ENCODE measurements at places on chromosomes 2 and 18.

DNA sequence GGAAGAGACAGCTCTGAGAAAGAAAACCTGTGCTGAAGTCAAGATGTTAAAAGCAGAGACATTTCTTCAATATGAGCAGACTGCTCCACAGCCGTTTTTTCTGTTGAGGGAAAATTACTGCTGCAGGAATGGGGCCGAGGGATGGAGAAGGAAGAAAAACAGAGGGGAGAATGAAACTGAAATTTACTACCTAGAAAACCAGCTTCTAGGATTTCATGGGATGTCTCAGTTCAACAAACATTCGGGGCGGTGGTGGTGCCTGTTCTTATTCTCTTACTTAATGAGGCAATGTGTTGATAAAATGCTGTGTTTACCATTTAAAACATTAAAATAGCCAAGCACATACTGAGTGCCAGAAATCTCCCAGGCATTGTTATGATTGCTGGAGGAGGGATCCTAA is 557.1 kb upstream of the MEX3C start:
- peak; percentile 67 for DNase-seq

- peak; percentile 42 for DNase-seq
Measured at GRCh38 chr18:23662309-23663263, at the start of gene ANKRD29. Gene ANKRD29 (minus strand): TSS chr18:23662911. CDS start chr18:23662730, 181 bp downstream.

- no peak for DNase-seq
Measured at GRCh38 chr2:98114643-98115330, 27.8 kb downstream of the VWA3B start.

GRCh38 chr2:1181893-1182292 is 231.2 kb downstream of the SNTG2 start:
- DNase-seq = no peak

DNA sequence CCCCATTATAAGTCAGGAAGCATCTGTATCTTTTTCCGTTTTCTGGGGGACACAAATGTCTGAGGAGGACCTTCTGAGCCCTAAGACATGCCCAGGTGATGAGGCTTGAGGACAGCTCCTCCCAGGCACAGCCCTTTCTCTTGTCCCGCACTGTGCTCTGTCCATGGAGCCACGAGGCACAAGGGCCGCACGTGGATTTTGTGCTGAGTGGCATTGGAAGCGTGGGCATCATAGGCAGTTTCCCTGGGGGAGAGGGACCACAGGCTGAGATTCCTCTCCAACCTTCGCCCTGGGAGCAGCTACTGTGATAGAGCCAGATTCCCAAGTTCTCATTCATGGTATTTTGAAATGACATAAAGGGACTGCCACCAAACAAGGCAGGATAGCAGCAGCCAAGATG is 139.9 kb downstream of the SH3RF3 start:
- no peak for DNase-seq

GRCh38 chr2:221437056-221437455 is 135.0 kb downstream of the EPHA4 start:
- DNase-seq = no peak
